ENCODE measurements at places on chromosomes 7 and 10.

DNA sequence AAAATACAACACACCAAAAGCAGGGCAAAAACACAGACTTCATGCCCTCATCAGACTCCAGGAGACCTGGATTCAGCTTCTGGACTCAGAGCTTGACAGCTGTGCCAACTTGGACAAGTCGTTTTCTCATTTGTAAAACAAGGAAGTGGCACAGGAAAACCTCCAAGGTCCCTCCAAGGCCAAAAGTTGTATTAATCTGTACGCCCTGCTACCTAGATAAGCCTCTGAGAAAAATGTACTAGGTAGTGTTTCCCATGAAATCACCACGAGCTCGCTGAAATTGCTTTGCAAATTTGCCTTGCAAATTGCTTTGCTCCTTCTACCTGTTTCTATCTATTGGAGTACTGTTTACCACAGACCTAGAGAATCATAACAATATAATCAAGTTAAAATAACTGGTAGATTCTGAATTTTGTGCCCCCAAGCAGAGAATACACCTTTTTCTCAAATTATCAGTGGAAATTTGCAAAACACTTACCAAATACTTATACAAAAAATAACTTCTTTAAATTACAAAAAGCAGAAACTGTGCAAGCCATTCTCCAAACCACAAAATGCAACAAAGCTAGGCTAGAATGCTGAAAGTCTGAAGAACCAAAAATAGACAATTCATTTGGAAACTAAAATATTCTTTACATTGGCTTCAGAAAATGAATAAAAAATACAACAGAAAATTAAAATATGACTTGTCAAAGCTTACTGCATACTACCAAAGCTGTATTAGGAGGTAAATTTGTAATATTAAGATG lies 158.1 kb upstream of the CHST15 start:
- DNase-seq, result no peak

GRCh38 chr10:110149259-110149658 lies 58.1 kb upstream of the MXI1 start:
- no peak for DNase-seq

DNA sequence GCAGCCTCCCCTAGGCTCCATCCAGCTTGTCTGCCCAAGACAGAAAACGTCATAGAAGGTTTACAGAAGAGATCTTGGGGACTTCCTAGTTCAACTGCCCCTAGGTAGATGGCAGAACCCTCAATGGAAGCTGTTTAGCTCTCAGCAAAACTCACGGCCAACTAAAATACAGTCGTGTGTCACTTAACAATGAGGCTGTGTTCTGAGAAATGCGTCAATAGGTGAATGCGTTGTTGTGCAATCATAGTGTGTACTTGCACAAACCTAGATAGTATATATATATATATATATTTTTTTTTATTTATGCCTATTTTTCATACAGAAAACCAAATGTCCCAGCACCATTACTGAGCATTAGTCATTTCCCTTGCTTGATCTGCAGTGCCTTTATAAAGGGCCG lies 100.4 kb upstream of the SH2B2 start:
- DNase-seq, result no peak

GRCh38 chr7:158314394-158314793 lies 273.2 kb downstream of the PTPRN2 start:
- no peak for DNase-seq

DNA sequence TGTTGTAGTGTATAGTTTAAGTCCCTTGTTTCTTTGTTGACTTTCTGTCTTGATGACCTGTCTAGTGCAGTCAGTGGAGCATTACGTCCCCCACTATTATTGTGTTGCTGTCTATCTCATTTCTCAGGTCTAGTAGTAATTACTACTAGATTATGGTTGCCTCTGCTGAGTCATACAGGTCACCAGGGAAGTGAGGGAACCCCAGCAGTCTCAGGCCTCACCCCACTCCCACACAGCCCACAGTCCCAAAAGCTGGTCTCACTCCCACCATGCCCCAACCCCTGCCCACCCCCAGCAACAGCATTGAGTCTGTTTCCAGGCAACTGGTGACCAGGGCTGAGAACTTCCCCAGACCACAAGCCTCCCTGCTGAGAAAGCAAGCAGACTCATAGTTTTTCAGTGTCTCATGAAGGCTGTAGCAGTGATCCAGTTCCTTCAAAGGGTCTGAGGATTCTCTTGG lies 88.0 kb downstream of the PLXDC2 start:
- DNase-seq, result no peak

DNA sequence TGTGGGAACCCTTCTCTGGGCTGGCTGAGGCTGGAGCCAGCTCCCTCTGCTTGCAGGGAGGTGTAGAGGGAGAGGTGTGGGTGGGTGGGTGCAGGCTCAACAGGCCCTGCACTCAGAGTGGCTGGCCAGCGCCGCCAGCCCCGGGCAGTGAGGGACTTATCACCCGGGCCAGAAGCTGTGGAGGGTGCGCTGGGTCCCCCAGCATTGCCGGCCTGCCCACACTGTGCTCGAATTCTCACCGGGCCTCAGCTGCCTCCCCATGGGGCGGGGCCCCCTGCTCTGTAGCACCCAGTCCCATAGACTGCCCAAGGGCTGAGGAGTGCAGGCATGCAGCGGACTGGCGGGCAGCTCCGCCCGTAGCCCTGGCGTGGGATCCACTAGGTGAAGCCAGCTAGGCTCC lies 190.7 kb upstream of the TAC1 start:
- no peak for DNase-seq

DNA sequence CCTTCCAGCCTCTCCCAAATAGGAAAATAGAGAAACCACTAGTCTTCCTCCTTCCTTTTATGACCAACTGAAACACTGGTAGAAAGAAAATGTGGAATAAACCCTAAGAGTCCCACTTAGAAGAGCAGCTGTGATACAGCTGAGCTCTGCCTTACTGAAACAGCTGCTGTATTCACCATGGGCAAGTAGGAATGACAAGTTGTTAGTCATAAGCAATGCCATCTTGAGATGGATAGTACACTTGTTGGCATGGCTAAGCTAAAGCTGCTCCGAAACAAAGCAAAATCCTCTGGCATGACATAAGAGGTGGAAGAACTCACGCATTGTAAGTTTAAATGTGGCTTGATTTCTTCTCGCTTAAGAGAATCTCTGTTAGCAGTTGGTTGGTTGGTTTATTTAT lies 48.3 kb upstream of the TMEM236 start:
- DNase-seq, result no peak

DNA sequence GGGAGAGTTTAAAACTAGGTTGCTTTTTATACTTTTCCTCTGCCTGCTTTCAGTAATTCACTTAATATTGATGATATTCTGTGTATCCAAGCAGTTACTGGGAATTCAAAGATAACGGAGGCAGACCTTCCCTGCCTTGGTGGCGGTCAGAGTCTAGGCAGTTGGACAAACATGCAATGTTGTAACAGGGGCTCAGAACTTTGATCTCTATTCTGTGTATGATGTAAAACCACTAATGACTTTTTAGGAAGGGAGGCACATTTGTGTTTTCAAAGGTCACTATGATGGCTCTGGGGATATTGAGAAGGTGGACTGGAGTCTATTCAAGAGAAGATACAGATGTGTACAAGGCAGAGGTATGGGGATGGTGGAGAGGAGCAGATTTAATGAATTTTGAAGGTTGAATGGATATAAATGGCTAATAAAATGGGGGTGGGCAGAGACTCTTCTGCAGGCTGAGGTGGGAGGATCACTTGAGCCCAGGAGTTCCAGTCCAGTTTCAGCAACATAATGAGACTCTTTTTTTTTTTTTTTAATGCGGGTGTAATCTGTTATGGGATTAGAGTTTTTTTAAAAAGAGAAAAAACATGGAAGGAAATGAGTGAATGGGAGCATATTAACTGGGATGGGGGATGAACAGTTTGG lies 5.7 kb upstream of the PON2 start:
- no peak for DNase-seq

DNA sequence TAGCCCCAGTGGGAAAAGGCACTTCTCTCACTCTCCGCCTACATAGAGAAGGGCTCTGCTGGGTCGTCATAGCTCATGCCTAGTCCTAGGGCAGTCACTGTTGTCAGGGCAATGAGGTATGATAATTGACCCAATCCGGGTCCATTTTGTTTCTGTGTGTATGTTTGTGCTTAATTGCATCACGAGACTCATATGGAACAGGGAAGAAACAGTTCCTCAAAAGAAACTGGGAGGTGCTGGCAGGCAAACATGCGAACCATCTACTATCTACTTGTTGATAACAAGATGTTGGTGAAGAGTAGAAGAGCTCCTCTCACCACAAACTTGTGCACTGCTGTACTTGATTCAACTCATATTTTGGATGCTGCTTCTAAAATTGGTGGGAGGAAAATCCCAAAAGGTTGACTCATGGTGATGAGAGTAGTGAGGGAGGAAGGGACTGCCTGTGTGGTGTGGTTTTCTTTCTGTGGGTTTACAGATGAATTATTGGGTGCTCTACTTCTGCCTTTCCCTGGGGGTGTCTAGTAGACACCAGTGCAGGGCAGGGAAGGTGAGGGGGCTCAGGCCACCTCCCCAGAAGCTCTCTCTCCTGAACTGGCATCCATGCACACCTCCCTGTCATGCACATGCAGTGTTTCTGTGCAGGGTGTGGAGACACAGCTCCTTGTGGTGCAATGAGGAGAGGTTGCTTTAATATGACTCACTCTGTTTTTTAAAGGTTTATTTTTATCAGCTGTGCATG lies 29.4 kb downstream of the LSMEM1 start:
- DNase-seq, result no peak

DNA sequence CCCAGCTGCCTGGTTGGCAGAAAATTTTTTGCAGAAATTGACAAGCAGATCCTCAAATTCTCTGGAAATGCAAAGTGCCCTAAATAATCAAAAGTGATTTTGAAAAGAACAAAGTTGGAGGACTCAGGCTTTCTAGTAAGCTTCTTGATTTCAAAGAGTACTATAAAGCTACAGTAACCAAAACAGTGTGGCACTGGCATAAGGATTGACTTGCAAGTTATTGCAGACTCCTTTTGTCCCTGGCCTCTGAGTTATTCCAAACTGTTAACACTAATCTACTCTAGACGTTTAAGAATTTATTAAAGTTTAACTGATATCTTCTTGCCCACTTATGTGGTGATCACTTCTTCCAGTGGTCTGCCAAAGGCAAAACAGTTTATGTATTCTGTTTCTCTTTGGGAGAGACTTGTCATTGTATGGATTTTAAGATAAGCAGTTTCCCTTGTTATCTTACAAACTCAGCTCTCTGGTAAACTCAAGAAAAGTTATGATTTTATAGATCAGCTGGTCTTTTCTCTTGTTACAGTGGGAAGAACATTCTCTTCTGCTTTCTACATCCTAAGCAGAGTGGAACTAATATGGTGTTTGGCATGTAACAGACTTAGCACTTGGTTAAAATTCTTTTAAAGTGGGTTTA lies 41.4 kb downstream of the LOXL4 start:
- no peak for DNase-seq

GRCh38 chr10:79333513-79333912 lies 13.8 kb upstream of the PPIF start:
- no peak for DNase-seq

DNA sequence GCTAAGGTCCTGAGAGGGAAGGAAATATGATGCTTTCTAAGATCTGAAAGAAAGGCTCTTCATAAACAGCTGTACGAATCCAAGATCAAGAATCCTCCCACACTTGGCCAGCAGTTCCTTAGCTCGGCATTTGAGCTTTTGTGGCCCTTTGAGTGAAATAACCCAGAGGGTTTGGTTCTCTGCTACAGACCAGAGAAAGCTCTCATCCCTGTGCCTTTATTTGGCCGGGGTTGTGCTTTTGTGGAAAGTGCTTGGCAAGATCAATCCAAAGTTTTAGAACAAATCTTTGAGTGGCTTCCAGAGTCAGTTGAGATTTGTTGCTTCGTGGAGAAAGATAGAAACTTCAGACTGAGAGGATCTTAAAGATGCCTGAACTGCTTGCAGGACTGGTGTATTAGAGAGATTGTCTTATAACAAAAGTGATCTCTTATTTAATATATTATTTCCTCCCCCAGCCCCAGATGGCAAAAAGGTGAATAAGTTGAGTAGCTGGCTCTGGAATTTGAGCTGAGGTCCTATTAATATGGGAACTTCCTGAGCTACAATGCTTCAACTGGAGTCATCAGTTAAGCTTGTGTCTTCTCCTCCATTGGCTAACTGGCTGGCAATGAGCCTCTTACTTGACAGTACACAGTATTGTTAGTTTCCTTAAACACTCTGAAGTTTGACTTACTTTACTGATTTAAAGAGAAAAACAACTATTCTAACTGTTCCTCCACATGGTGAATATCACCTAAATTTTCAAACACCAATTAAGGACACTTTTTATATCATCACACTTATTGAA lies 687.3 kb downstream of the MAGI2 start:
- DNase-seq, result no peak

- no peak for DNase-seq
Observed at GRCh38 chr10:49175587-49176309, 12.4 kb downstream of the TMEM273 start.

- no peak for DNase-seq
Observed at GRCh38 chr7:139660317-139661042, 117.3 kb downstream of the HIPK2 start.

GRCh38 chr7:139822855-139823254 lies 6.2 kb upstream of the TBXAS1 start:
- no peak for DNase-seq

DNA sequence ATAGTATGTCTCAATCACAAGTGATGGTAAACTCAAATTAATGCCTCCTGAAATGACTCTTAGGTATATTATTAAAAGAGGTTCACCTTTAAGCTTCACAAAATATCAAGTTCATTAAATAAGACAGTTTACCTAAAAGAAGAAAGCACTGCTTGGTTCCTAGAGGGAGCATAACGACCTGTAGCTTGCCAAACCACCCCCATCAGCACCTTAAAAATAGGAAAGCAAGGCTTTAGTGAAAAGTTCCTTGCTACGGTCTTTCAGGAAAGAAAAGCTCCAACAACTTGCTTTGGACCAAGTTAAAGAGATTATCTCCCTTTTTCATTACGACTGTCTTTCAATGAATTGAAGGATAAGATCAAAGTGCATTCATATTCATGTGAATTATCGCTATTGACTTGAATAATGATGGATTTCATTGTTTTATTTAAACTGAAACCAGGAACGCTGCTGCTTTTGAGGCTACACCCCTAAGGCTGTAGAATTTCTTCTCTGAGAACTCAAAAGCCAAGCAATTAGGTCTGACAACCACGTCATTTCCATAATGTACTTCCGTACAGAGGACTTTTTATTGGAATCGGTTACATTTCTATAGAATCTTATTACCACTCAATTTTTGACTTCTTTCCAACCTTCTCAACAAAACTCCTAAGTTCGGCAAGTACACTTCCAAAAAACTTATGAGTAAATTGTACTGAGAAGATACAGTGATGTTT lies 7.0 kb upstream of the SPAG6 start:
- DNase-seq, result no peak

DNA sequence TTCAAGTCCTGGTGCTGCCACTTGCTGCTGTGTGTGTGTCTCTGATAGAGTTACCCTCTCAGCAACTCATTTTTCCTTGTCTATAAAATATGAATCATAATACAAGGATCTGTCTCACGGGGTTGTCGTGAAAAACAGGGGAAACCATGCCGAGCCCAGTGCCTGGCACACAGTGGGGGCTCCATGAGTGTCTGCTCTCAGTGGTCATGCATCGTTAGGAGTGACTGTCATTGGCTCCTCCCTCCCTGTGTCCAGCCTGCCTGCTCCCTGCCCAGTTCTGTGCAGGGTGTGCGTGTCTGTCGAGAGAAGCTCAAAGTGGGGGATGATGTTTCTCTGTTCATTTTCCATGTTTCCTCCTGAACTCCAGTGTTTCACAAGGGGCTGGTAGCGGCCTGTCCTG lies 83.6 kb upstream of the LRRC4 start:
- DNase-seq, result no peak

GRCh38 chr10:62376071-62377025 lies 2.2 kb downstream of the ZNF365 start:
- no peak for DNase-seq

GRCh38 chr10:70691611-70692010 lies 19.3 kb downstream of the ADAMTS14 start:
- DNase-seq, result no peak
